ENCODE measurements at places on chromosomes 2 and 18. TPM values are rescaled to one million over a fixed set of nuclear protein-coding genes. Genes with fewer than 3 reads are reported as not detected.
A peak's percentile ranks its signal among the peaks of the same experiment; 100 is the strongest.

DNA sequence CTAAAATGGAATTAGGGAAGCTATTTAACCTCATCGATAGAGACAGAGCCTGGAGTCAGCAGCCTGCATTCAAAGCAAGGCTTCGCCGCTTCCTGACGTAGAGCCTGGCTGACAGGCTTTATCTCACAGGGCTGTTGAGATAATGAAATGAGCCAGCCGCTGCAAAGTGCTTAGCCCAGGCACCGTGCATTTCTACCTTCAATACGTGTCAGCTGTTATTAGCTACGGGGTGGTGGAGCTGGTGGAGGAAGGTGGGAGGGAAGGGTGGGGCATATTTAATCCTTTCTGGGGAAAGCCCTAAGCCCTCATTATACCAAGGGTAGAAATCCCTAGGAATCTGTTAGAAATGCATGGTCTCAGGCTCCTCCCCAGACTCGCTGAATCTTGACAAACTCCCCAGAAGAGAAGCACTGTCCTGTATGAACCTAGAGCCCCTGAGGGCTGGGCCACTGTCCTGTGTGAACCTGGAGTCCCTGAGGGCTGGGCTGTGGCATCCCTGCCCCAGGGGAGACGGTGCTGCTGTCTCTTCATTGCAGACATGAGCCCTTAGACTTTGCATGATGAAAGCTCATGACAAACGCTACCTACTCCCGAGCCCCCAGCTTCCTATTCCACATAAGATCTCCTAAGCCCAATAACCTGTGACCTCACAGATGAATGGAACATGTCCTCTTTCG is 72.4 kb downstream of the ALPK2 start:
- no peaks in the 10 kb centered on the region for H3K27me3 ChIP-seq
- no peak overlapping the region for H3K4me3 ChIP-seq
- no peaks in the 10 kb centered on the region for H3K36me3 ChIP-seq
- no peak for DNase-seq

GRCh38 chr2:119384971-119385370 is 18.2 kb downstream of the DBI start:
- DNase-seq = no peak
- H3K36me3 ChIP-seq = no peaks in the 10 kb centered on the region
- no peak overlapping the region for H3K4me3 ChIP-seq
- no peak overlapping the region for H3K27ac ChIP-seq
- H3K27me3 ChIP-seq = no peaks in the 10 kb centered on the region
- peaks cover 42% of the 10 kb centered on the region for H3K4me1 ChIP-seq

DNA sequence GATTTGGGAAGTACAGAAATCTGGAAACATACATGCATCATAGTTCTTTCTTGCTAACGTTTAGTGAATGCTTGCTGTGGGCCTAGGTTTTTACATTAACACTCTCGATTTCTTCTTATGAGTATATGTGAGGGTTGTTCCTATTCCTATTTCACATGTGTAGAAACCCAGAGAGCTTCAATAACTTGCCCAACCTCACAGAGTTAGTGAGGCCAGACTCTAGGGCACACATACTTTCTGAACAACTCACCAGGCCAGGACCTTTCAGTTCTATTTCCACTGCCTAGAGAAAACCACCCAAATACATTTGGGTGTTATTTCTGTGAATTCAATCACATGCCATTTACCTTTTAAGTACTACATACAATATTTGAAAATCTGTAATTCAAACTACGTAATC is 8.2 kb upstream of the KCTD1 start:
- H3K36me3 ChIP-seq = no peaks in the 10 kb centered on the region
- no peak for DNase-seq
- no peak overlapping the region for H3K27ac ChIP-seq
- H3K27me3 ChIP-seq = no peaks in the 10 kb centered on the region
- H3K4me1 ChIP-seq = peaks cover 11% of the 10 kb centered on the region

DNA sequence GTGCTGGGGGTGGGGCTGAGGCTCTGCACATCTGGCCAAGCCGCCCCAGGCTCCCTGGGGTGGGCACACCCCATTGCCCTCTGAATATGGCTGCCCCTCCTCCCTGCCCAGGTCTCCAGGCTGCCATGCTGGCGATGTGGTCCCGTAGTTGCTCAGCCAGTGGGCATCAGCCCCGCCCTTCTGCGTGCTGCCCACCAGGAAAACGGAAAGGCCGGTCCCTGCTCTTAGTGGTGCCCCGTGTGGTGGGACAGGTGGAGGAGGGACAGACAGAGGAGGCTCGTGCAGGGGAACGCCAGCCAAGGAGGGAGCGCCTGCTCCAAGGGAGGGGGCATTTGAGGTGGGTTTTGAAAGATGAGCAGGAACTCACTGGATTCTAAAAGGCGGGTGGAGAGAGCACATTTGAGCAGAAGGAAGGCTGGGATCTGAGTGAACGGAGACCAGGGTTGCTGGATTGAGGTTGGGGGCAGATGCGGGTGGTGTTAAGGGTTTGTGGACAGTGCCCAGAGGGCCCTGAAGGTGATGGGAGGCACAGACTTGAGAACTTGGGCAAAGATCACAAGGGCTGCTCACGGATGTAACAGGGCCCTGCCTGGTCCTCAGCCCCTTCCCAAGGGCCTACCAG is 6.7 kb upstream of the B3GNT7 start:
- DNase-seq = no peak
- no peak overlapping the region for H3K27ac ChIP-seq
- H3K36me3 ChIP-seq = no peaks in the 10 kb centered on the region
- peaks cover 7% of the 10 kb centered on the region for H3K4me1 ChIP-seq
- H3K27me3 ChIP-seq = no peaks in the 10 kb centered on the region

- H3K4me3 ChIP-seq = no peak overlapping the region
- no peaks in the 10 kb centered on the region for H3K27me3 ChIP-seq
- H3K27ac ChIP-seq = no peak overlapping the region
- H3K4me1 ChIP-seq = no peaks in the 10 kb centered on the region
- DNase-seq = no peak
- H3K36me3 ChIP-seq = no peaks in the 10 kb centered on the region
Measured at GRCh38 chr2:201678401-201678800, 20.0 kb downstream of the MPP4 start.

DNA sequence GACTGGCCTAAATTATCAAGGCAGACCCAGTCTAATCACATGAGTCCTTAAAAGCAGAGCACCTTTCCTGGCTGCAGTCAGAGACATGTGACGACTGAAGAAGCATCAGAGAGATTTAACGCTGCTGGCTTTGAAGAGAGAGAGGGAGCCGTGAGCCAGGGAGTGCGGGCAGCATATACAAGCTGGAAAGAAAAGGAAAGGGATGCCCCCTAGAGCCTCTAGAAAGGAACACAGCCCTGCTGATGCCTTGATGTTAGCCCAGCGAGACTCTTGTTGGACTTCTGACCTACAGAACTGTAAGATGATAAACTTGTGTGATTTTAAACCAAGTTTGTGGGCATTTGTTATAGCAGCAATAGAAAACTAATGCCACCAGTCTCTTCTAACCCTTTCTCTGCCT is 58.1 kb downstream of the HEATR5B start:
- H3K36me3 ChIP-seq = peaks cover 50% of the 10 kb centered on the region
- H3K27me3 ChIP-seq = no peaks in the 10 kb centered on the region
- no peaks in the 10 kb centered on the region for H3K4me1 ChIP-seq

- no peaks in the 10 kb centered on the region for H3K36me3 ChIP-seq
- H3K4me1 ChIP-seq = no peaks in the 10 kb centered on the region
- no peak overlapping the region for H3K4me3 ChIP-seq
- DNase-seq = no peak
- H3K27me3 ChIP-seq = no peaks in the 10 kb centered on the region
Measured at GRCh38 chr2:33560017-33560416, 39.1 kb downstream of the FAM98A start.

GRCh38 chr2:236946871-236947270 is 138.8 kb upstream of the COPS8 start:
- DNase-seq = no peak
- no peaks in the 10 kb centered on the region for H3K4me1 ChIP-seq
- no peak overlapping the region for H3K4me3 ChIP-seq
- no peaks in the 10 kb centered on the region for H3K27me3 ChIP-seq
- no peaks in the 10 kb centered on the region for H3K36me3 ChIP-seq
- H3K27ac ChIP-seq = no peak overlapping the region

DNA sequence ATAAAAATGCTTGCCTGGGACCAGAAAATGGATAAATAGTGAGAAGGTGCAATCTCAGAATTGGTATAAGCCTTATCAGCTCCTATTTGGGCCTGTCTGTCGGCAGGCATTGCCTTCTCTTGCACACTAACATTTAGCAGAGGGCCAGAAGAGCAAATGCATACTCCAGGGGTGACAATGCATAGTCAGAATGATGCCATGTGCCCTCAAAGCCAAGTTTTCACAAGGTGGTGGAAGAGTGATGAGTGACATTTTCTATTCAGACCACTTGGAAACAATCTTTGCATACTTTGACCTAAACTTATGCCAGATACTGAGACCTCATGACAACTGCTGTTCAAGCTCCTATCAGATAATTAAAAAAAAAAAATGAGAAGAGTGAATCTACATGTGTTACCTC is 276.3 kb downstream of the SETBP1 start:
- H3K27me3 ChIP-seq = no peaks in the 10 kb centered on the region
- no peak for DNase-seq
- H3K27ac ChIP-seq = no peak overlapping the region
- H3K4me3 ChIP-seq = no peak overlapping the region
- peaks cover 13% of the 10 kb centered on the region for H3K4me1 ChIP-seq

- H3K27me3 ChIP-seq = no peaks in the 10 kb centered on the region
Measured at GRCh38 chr2:237388036-237388435, 25.9 kb downstream of the COL6A3 start.

DNA sequence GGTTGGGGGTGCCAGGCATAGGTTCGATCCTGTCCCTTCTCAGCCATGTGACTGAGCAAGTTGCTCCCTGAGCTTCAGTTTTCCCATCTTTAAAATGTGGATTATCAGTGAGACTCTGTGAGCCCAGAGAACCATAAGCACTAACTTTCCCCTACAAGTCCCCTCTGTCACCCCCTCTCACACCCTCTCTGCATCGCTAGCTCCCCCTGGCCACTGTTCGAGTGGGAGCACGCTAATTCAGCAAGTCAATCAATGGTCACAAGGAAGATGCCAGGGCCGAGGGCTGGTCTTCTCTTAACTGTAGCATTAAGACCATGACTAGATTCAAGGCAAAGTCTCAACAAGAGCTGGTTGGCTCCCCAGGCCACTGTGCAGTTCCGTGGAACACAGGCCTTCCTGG is 66.2 kb downstream of the BCL2L11 start:
- no peak overlapping the region for H3K4me3 ChIP-seq
- peaks cover 9% of the 10 kb centered on the region for H3K4me1 ChIP-seq
- H3K27ac ChIP-seq = no peak overlapping the region
- H3K36me3 ChIP-seq = no peaks in the 10 kb centered on the region

- H3K27me3 ChIP-seq = no peaks in the 10 kb centered on the region
- H3K4me1 ChIP-seq = peaks cover 10% of the 10 kb centered on the region
- no peaks in the 10 kb centered on the region for H3K36me3 ChIP-seq
- no peak for DNase-seq
- H3K4me3 ChIP-seq = no peak overlapping the region
Measured at GRCh38 chr2:156338578-156338977, 6.1 kb upstream of the NR4A2 start.

- H3K27me3 ChIP-seq = no peaks in the 10 kb centered on the region
- DNase-seq = no peak
- no peak overlapping the region for H3K4me3 ChIP-seq
- no peak overlapping the region for H3K27ac ChIP-seq
- no peaks in the 10 kb centered on the region for H3K4me1 ChIP-seq
Measured at GRCh38 chr2:3131636-3132326, 245.8 kb downstream of the EIPR1 start.

- H3K27me3 ChIP-seq = no peaks in the 10 kb centered on the region
- H3K27ac ChIP-seq = peak overlapping the region; percentile 75
- H3K36me3 ChIP-seq = no peaks in the 10 kb centered on the region
Measured at GRCh38 chr2:14634182-14634488, 1.6 kb downstream of the LRATD1 start.

DNA sequence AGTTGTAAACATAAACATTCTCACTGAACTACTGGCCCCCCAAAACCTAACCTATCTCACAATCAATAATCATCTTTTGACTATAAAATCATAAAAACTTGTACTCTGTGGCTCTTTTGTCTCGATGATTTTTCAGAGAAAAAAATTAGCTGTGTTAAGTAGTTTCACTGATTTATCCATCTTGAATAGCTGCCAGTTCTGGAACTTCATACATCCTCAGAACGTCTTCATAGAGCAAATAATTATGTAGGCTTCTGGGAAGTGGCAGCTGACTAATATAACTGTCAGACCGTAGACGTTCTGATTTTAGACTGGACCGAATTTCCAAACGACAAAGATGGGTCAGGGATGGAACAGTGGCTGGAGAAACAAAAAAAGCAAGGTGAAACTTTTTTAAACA is 97.3 kb upstream of the CHAC2 start:
- H3K36me3 ChIP-seq = no peaks in the 10 kb centered on the region
- no peak overlapping the region for H3K27ac ChIP-seq
- no peaks in the 10 kb centered on the region for H3K4me1 ChIP-seq
- no peak for DNase-seq
- H3K27me3 ChIP-seq = no peaks in the 10 kb centered on the region
- H3K4me3 ChIP-seq = no peak overlapping the region

- no peak for DNase-seq
- H3K4me1 ChIP-seq = no peaks in the 10 kb centered on the region
- H3K27me3 ChIP-seq = no peaks in the 10 kb centered on the region
- no peak overlapping the region for H3K27ac ChIP-seq
- H3K36me3 ChIP-seq = no peaks in the 10 kb centered on the region
Measured at GRCh38 chr18:25832001-25832604, 258.3 kb downstream of the SS18 start.

- H3K27ac ChIP-seq = no peak overlapping the region
- peak; percentile 67 for DNase-seq
- no peak overlapping the region for H3K4me3 ChIP-seq
- H3K4me1 ChIP-seq = peaks cover 26% of the 10 kb centered on the region
Measured at GRCh38 chr2:65434592-65435241, 2.3 kb upstream of the SPRED2 start.

DNA sequence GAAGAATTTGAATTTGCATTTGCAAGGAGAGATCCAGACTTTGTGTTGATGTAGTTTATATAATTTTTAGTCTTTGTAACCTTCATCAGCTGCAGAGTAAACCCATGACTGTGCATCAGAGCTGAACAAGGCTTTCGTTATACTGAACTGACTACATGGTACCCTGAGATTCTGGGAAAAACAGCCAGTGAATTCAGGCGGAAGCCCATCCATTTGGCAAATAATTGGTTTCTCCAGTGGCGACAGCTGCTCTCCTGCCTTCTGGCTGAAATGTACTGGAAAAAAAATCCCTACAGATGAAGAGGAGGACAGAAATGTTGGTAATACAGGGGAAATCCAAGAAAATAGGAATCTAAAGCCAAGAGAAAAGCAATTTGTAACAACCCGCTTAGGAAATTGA is 657.5 kb upstream of the CDH7 start:
- H3K36me3 ChIP-seq = no peaks in the 10 kb centered on the region
- no peaks in the 10 kb centered on the region for H3K4me1 ChIP-seq
- H3K27me3 ChIP-seq = no peaks in the 10 kb centered on the region
- no peak overlapping the region for H3K4me3 ChIP-seq
- DNase-seq = no peak
- H3K27ac ChIP-seq = no peak overlapping the region

- H3K27me3 ChIP-seq = no peaks in the 10 kb centered on the region
- peak; percentile 37 for DNase-seq
- H3K27ac ChIP-seq = no peak overlapping the region
- no peak overlapping the region for H3K4me3 ChIP-seq
- no peaks in the 10 kb centered on the region for H3K36me3 ChIP-seq
Measured at GRCh38 chr2:132446444-132446843, 29.8 kb downstream of the GPR39 start.

Gene SIX3
- total RNA-seq = not detected

Gene C2orf72
- total RNA-seq = 0.25 TPM

Gene TEKT4
- total RNA-seq = not detected

Gene EFHD1
- total RNA-seq = 22.6 TPM

Gene EDAR
- 0.74 TPM for total RNA-seq

Gene MC4R
- total RNA-seq = not detected

Gene FAM168B
- total RNA-seq = 56.7 TPM

Gene IMP4
- 88.4 TPM for total RNA-seq

Gene BOLL
- total RNA-seq = not detected

Gene SP110
- 9.6 TPM for total RNA-seq

Gene OBSL1
- 53.0 TPM for total RNA-seq
